Activated T-helper 17 cell treated with anti-CD3 and anti-CD28 coated beads, Interleukin-2, amount 50 U/mL, for 72 hours (primary cell): ENCODE measurements at places on chromosomes 3 and 15.

GRCh38 chr3:119731560-119732343 lies 28.9 kb downstream of the CFAP91 start:
- ATAC-seq = peak; percentile 90

- no peak for ATAC-seq
These were observed 22.2 kb upstream of the GRIP2 start for GRCh38 chr3:14562121-14562890.

DNA sequence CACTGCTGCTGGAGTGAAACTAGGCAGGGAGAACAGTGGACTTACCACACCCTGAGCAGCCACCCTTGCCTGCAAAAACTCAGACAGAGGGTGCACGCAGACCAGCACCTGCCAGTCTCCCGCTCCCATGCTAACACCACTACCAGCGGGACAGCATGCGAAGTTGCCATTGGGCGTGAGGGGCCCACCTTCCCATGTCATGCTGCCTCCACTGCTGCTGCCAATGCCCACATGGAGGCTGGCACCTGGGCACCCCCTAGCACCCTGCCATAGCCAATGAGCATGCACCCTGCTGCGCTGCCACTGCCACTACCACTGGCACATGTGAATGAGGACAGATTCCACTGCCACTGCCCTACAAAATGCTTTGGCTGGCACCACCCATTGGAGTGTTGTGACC lies 19.7 kb upstream of the MINAR1 start:
- no peak for ATAC-seq

DNA sequence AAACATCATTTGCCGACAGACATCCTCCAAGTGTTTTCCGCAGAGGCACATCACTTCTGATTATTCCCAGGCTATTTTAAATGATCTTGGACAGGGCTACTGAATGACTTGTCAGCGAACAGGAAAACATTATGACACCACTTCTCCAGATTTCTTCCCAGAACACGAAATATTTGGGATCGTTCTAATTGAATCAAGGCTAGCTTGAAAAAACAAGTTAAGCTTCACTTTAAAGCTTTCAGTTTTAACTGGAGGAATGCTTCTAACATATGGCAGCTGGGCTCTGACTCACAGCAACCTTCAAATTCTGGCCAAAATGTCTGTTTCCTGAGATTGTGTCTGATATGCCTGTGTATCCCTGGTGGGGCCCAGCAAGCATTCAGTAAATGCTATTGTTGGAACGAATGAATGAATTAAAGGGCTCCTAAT lies 127.0 kb upstream of the ICE2 start:
- no peak for ATAC-seq

DNA sequence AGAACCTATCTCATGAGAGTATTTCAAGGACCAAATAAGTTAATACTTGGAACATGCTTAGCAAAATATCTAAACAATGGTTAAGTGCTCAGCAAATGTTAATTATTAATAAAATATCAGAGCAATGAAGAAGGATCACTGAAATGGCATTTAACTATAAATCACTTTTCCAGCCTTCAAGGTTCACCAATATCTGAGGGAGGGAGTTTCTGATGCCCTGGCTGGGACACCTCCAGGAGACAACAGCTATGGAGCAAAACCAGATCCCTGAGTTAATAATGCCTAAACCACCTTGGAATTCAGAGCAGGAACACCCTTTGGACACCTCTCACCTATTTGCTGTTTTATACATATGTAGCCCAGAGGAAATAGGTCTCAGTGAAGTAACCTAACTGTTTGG lies 6.4 kb upstream of the FAM174B start:
- no peak for ATAC-seq
